Occipital lobe (tissue), 3 donors: ENCODE measurements at places on chromosomes 3 and 15. TPM values are rescaled to one million over a fixed set of nuclear protein-coding genes. Genes with fewer than 3 reads are reported as not detected.

The PIERCE2 gene
- total RNA-seq: 5.0 TPM

GRCh38 chr3:23952646-23953045 lies 7.6 kb downstream of the NR1D2 start:
- DNase-seq: no peak

DNA sequence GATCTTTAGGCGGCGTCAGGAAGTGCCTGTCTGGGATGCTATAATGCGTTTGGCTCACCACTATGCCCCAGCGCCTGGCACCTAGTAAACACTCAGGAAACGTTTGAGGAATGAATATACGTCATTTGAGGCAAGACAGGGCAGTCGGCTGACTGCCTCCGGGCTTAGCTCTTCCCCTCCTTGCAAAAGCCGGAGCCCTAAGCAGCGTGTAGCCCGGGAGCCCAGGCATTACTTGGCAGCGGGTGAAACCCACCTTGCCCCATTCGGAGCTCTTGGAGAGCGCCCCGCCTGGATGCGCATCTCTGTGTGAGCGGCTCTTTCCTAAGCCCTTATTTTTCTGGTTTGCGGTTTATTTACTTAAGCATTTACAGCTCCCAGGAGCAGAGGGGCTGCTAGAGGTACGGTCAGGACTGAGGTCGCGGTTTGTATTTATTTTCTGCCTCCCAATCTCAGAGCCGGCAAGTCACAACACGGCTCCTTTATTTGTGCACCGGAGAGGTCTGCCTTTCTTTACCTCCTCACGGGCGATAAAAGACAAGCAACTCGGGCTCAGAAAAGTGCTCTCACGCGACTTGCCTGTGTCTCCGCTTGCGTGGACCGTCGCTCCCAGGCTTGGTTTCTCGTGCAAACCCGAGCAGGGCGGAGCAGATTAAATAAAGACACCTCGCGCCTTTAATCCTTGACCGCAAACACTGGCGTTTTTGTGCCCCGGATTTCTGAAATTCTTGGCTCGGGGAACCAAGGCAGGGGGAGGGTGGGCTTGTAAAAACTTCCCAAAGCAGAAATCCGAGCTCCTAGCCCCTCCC lies 737 bp upstream of the ITPR1 start:
- peak; percentile 65 for DNase-seq

- DNase-seq: no peak
These were observed 24.5 kb upstream of the IDH2 start for GRCh38 chr15:90126596-90127435.

The RASGRP1 gene
- 20.4 TPM for total RNA-seq

The EAF2 gene
- total RNA-seq: 5.3 TPM

The ALDH1A3 gene
- 1.9 TPM for total RNA-seq

- DNase-seq: no peak
These were observed 2.3 kb downstream of the LNP1 start for GRCh38 chr3:100403362-100404249.

GRCh38 chr3:155394240-155394639 lies 100.8 kb upstream of the STRIT1 start:
- no peak for DNase-seq

GRCh38 chr3:134652886-134653630 lies 2.2 kb upstream of the KY start:
- no peak for DNase-seq

DNA sequence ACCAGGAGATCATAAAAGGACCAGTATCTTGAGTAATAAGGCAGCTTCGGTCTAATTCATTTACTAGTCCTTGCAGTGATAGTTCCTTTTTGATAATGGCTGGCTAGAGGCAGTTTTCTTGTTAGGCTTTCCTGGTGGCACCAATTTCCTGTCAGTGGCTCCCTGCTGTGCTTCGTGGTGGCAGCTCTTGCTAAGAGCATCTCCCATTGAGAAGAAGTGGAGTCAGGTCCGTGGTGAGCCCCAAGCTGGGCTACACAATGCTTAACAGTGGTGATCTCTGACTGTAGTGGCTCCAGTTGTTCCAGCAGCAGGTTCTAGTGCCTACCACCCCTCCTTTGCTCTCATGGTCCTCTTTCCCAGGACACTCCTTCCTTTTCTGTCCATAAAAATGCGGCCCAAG lies 111.2 kb downstream of the RAP2B start:
- no peak for DNase-seq

DNA sequence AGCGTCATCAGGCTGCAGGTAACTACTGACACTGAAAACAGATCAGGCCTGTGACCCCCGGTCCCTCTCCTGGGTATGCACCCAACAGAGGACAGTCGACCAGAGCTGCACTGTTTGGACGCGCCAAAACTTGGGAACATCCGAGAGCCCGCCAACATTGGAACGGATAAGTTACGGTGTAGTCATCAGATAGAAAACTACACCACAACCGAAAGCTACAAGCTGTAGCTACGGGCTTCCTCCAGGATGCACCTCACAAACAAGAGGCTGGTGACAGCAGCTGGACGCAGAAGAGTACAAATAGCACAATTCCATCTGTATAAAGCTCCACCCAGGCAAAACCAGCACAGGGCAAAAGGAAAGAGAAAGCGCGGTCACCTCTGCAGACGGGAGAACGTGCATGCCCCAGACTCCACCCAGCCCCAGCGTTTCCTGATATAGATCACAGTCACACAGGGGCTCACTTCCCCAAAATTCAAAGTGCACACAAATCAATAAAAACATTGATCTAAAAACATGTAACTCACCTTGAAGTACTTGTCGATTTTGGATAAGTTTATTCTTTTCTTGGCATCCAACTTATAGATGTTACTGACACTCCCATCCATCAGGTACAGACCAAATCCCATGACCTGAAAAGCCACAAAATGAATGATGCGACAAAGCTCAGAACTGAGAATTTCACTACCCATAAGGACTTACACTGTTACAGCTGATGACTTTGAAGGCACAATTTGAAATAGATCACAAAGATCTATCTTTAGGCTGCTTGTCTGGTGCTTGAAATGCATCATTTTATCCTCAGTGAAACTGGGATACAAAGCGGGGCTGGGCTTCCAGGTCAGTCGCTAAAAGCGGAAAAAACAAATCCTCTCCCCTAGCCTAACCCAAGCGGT lies 43.3 kb downstream of the CYFIP1 start:
- no peak for DNase-seq

- DNase-seq: no peak
These were observed 162.2 kb downstream of the LPP start for GRCh38 chr3:188316021-188316722.
